ENCODE measurements at places on chromosomes 5 and 9.
A peak's percentile ranks its signal among the peaks of the same experiment; 100 is the strongest.

GRCh38 chr5:92328584-92329259, 945.6 kb upstream of the ARRDC3 start:
- DNase-seq, result no peak

DNA sequence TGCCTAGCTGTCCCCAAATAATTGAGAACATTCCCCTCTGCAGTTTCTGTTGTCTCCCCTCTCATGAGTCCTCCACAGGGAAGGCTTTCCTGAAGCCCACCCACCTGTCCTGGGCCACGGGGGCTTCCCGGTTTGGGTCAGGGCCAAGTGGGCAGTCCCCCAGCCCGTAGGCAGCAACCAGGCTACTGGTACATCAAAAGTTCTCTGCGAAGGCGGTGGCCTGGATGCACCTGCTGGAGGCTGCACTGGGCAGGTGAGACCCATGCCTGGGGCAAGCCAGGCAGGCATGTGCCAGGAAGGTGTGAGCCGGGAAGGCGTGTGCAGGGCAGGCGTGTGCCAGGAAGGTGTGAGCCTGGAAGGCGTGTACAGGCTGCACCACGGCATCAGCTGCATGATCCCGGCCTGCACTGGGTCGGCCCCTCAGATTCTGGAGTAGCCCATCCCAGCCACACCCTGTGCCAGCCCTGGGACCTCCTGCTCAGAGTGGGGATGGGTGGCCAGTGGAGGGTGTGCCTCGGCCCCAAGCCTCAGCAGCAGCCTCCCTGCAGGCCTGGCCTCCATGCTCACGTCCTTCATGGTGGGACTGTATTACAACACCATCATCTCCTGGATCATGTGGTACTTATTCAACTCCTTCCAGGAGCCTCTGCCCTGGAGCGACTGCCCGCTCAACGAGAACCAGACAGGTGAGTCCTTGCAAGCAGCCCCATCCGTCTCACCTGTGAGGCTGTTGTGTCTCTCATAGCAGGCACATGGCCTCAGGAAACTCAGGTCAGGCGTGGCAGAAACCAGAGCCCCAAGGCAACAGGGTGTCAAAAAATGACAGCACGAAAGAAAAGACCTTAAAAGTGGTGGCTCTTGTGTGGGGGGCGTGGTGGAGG, 8.7 kb downstream of the SLC6A19 start:
- no peak for DNase-seq

DNA sequence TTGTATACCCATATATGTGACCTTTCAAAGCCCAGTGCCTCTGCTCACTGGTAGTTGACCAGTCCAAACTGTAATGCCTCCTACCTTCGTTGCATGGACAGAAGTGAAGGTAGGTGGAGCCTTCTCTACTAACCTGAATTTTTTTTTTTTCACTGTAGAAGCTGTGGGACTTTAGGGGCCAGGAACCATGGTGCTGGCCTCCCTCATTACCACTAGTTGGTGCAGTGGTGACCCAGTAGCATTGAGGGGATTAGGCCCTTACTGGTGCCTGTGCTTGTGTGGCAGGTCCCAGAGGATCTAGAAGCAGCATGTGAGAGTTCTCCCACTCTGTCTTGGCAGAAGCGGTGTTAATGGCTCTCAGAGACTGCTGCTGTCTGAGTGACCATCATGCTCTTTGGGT, 2.3 kb downstream of the RALGPS1 start:
- no peak for DNase-seq

GRCh38 chr9:89309608-89310474, 1.2 kb upstream of the CKS2 start:
- peak; percentile 44 for DNase-seq

GRCh38 chr9:121434969-121435368, 64.7 kb downstream of the GGTA1 start:
- DNase-seq, result peak; percentile 68

GRCh38 chr5:15827741-15828140, 327.8 kb downstream of the FBXL7 start:
- DNase-seq, result no peak

DNA sequence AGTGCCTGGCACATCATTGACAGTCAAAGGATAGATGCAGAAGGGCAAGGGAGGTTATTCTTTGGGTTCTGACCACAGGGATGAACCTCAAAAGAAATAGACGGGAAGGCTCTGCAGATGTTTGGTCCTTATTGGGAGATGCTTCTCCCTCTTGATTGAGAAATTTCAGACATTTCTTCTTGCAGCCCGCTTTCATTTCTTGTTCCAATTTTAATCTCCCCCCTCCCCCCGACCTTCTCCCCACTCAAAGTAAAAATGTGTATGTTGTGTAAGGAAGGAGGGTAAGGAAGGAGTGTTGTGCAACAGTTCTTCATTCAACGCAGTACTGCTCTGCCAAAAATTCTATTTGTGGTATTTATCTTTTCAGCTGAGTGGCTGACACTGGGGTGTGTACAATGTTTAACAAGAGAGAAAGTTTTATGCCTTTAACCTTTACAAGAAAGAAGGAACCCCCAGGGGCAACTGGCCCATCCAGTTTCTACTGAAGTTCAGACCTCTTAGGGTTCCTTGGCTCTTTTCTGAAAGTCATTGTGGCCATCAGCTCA, 46.3 kb upstream of the TNFSF15 start:
- peak; percentile 83 for DNase-seq

- DNase-seq, result peak; percentile 82
Measured at GRCh38 chr9:120985819-120986222, 59.2 kb upstream of the TRAF1 start.

DNA sequence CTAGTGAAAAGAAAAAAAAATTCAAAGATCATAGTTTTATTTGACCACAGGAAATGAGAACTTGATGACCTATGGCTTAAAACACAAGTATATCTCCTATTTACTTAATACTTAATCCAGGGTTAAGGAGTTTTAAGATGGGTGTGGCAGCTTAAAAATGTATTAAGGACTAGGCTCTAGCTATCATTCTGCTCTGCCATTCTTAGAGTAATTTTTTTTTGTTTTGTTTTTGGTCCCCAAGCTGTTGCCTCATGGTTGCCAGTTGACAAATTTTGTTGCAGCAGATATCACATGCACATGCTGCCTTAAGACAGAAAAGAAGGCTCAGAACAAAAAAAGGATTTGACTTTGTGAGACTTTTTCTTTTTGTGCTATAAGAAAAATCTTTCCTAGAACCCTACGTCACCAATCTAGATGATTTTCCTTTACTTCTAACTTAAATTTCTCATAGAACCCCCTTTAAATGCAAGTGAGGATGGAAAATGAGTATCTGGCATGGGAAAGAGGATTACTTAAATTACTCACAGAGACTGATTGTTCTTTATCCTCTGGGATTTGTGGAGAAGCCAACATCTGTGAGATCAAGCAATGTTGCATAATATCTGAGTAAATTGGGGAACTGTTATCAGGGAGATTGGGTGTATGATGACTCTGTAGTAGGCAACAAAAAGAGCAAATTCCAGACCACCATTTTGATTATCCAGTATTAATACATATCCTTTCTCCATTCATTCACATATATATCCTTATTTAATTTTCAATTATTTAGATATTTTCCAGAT, 364.7 kb upstream of the CD180 start:
- DNase-seq, result peak; percentile 76

- DNase-seq, result no peak
Measured at GRCh38 chr9:81476813-81477490, 212.4 kb downstream of the TLE1 start.

DNA sequence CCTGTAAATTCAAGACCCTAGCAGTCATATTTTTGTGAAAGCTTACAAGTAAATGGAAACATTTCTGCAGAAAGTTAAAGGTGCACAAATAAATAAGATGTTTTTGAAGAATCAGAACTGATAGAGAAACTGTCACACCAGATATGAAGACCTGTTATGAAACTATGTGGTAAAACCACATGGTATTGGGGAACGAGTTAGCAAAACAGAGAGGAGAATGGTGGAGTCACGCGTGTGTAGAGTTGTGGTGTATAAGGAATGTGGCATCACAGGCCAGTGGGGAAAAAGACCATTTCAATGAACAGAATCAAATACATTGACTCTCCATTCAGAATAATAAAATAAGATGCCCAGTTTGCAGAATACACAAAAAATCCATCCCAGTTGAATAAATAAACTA, 477.2 kb downstream of the ICE1 start:
- no peak for DNase-seq

GRCh38 chr5:3414371-3414770, 181.3 kb upstream of the IRX1 start:
- DNase-seq, result no peak

DNA sequence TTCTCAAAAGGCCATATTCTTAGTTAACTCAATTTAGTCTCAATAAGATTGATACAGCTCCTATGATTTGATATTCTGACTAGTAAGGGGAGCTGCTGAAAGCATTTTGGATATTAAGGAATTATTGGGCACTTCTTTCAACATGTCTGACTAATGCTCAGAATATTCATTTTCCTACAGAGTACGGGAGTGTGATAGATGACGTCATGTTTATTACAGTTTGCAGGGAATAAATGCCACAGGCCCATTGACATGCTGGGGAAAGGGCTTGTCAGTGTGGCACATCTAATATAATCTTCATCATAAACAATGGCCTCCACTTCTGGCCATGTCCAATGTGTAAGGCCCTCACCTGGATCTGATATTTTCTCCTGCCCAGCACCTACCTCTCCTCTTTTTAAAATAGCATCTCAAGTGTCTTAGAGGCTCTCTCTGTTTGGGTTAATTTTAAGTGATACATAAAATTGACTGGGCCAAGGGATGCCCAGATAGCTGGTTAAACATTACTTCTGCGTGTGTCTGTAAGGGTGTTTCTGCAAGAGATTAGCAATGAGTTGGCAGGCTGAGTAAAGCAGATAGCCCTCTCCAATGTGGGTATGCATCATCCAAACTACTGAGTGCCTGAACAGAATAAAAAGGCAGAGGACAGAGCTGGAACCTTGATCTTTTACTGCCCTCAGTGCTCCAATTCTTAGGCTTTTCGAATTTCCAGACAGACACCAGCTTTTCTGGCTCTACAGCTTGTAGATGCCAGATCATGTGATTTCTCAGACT, 99.3 kb downstream of the SLC24A2 start:
- DNase-seq, result no peak

GRCh38 chr9:106733828-106734380, 129.1 kb upstream of the ZNF462 start:
- DNase-seq, result no peak

DNA sequence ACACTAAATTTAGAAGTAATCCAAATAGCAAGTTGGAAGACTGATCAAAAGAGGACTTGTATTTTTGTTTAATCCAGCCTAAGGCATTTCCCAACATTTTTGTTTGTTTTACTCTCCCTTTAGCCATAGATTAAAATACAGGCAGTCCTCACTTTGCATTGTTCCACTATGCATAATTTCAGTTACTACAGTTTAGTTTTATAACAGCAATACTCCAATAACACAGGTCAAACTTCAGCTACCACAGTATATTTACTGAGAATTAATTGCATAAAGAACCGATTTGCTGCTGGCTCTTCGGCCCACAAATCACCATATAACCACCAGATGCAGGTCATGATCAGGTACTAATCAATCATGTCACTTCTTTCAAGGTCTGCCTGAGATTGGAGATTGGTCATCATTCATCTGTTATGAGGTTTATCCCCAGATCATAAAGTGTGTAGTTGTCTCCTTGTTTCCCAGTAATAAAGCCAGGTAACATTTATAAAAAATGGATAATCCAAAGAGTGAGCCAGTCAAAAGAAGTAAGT, 12.1 kb downstream of the FTMT start:
- no peak for DNase-seq

- DNase-seq, result peak; percentile 44
Measured at GRCh38 chr9:136944212-136944518, 373 bp downstream of the FBXW5 start.

DNA sequence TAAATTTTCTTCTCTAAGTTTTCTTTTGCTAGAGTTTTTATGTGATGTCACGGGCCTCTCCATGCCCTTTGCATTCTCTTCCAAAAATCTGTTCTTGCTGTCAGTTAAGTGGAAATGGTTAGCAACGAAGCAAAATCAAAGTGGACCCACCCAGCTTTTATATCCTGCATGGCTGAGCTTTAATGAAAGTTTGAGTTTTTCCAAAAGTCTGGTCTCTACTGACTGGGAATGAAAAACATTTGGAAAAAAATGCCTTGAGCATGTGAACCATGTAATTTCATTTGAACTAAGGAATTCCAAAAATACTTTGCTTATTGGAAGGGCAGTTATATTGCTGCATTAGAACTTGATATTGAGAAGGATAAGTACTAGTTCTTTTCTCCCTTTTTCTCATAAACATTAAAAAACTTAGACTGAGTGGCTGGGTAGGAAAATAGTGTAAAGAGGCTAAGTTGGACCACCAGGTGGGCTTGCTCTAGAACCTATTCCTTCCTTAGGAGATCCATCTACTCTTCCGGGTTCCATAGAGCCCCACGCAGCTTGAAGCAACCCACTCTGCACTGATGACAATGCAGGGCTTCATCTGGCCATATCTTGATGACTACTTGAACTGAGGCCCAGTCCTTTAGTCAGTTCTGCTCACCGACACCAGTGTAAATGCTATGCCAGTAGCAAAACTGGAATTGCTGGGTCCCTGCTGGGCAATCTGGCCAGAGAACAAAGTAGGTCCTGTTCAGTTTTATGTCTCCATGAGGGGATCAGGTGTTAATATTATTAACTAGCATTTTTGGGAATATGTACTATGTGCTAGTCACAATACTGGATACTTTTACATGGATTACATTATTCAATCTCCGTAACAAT, 17.4 kb upstream of the RIC1 start:
- no peak for DNase-seq

GRCh38 chr5:126973193-126973592, 57.2 kb downstream of the MARCHF3 start:
- DNase-seq, result no peak

- DNase-seq, result no peak
Measured at GRCh38 chr5:72479921-72480320, 27.3 kb downstream of the ZNF366 start.

DNA sequence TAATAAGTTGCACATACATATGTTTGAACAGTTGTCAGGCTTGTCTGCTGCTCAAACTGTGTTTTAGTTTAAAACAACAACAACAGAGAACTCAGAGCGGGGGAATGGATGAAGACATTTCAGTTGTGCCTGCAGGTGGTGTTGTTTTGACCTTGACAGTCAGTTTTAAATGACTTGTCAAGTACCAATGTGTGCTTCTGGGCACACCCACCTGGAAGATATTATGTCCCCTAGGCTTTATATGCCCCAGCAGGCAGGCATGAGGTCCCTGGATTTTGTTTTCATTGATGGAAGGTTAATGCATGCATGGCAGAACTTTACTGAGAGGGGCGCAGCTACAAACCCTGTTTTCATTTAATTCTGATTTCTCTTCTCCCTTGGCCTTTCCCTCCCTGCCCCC, 84.6 kb downstream of the AOPEP start:
- no peak for DNase-seq

DNA sequence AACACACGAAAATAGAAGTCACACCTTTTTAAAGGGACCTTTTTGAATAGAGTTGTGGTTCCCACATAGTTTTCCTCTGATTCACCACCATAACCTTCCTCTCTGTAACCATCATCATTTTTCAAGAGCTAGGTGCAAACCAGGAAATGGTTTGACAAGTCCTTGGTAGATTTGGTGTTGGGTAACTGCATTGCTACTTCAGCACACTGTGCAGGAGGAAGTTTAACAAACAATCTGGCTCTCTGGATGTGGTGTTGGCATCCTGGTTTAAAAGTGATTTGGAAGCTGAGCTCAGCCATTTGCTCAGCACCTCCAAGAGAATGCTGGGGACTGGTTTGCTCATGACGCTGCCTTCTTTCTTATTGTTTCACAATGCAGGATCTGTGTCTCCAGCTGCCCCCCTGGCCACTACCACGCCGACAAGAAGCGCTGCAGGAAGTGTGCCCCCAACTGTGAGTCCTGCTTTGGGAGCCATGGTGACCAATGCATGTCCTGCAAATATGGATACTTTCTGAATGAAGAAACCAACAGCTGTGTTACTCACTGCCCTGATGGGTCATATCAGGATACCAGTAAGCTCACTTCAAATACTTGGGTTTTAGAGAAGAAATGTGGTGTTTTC, 213.1 kb downstream of the RFK start:
- DNase-seq, result peak; percentile 60

Data from fibroblast of the aortic adventitia (primary cell).